ENCODE measurements at places on chromosomes 13 and 19. TPM values are rescaled to one million over a fixed set of nuclear protein-coding genes. Genes with fewer than 3 reads are reported as not detected.

DNA sequence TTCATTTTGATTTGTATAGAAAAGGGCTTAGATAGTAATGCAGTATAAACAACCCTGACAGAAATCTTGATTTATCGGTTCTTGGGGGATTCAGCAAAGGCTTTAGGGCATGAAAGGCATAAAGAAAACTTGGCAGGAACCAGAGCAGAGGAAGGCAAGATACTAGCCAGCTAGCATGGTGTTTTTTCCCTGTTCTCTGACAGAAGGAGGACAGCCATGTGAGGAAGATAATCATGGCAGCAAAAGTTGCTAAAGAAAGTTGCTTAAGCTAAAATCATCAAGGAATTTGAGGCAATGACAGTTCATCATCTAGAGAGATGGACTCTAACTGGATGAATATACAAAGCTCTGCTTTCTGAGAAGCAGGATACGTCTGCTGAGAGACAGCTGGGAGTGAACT lies 294.1 kb downstream of the KCNRG start:
- no peak for DNase-seq

DNA sequence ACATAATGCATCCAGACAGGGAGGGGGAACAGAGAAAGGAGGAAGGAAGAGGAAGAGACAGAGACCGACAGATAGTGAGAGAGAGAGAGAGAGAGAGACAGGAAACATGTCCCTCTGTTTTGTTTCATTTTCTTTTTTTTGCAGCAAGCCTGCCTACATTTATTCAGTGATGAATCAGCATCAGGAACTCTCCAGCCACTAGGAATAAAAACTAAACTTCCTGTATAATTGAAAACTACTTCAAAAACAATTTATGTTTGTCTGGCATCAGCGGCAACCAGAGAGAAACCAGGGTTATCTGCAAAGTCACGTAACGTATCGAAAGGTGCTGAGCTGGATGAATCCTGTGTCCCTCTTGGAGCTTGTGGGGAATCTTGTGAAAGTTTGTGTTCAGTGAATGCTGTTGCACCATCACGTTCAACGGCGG lies 148.6 kb upstream of the SOX21 start:
- no peak for DNase-seq

DNA sequence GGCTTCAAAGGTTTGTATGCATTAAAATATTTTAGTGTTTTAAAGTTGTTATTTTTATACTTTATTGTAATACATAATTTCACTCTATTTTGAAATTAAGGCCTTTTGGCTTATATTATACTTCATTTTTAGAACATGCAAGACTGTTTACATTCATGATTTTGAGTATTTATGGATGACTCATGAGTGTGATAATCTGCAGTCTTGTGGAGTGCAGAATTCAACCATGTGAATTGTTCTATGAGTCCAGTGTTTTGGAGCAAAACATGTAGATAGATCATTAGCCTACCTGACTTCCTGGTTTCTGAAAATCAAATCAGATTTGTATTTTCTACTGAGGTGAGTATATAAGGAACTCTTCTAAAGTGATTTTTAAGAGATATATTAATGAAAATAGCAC lies 241.8 kb downstream of the PCCA start:
- no peak for DNase-seq

DNA sequence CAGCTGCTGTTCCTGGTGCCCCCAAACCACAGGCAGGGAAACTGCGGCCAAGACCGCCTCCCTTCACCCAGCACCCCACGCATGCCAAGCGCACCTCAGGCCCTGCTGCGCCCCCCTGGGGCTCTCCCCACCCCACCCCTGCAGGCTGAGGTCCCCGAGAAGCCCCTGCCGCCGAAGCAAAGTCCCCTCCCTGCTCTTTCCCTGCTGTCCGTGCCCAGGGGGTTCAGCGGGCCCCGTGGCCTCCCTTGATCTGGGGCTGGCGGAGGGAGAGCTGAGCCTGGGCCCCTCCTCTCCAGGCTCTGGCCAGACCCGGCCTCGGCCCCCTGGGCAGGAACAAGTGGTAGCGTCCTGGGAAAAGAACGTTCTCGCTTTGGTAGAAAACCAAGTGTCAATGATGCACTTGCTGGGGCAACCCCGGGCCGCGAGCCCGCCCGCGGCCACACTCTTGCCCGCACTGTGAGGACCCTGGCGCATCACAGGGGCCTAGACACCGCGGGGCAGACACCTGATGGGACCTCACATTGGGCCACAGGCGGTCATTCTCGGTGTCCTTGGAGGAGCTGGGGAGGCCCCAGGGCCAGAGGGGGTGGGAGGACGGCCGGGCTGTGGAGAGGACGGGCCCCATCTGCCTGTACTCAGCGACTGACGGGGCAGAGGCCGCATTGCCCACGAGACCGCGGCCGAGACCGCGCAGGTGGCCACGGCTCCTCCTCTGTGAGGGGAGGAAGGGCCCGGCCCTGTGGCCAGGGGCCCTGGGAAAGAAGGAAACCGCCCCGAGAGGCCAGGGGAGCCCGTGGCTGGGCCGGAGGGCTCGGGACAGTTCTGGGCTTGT lies 29.0 kb downstream of the GPX4 start:
- no peak for DNase-seq

GRCh38 chr13:98534821-98535220 lies 42.1 kb downstream of the STK24 start:
- DNase-seq: no peak

DNA sequence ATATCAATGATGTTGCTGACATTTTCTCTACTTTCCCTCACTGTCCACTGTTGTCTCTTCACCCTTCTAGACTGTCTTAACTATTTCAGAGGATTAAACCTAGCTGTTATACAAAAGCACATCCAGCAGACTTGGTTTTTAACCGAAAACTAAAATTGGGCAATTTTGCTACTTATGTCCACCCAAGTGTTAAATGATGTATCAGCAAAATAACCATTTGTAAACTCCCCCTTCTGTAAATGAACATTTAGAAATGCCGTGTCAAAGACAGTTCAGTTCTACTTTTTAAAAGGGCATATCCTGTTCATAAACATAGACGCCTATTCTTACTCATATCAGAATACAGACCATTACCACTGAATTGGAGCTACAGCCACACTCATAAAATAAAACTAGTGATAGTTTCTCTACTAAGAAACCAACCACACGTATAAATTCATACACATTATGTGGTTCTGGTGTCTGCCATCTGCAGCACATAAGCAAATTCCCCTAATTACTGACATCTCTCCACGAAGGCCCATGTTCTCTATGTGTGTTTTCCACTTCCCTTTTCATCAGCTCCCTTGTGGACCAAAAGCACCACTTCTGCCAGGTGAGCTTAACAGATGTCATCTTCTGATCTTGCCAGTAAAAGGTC lies 1091.8 kb downstream of the PCDH9 start:
- no peak for DNase-seq

- DNase-seq: peak; percentile 29
Observed at GRCh38 chr19:12884926-12885748, 1.9 kb downstream of the KLF1 start.

GRCh38 chr19:30428092-30428680 lies 56.0 kb downstream of the ZNF536 start:
- DNase-seq: no peak

GRCh38 chr13:43874504-43875092 lies 4.9 kb downstream of the CCDC122 start:
- DNase-seq: no peak

DNA sequence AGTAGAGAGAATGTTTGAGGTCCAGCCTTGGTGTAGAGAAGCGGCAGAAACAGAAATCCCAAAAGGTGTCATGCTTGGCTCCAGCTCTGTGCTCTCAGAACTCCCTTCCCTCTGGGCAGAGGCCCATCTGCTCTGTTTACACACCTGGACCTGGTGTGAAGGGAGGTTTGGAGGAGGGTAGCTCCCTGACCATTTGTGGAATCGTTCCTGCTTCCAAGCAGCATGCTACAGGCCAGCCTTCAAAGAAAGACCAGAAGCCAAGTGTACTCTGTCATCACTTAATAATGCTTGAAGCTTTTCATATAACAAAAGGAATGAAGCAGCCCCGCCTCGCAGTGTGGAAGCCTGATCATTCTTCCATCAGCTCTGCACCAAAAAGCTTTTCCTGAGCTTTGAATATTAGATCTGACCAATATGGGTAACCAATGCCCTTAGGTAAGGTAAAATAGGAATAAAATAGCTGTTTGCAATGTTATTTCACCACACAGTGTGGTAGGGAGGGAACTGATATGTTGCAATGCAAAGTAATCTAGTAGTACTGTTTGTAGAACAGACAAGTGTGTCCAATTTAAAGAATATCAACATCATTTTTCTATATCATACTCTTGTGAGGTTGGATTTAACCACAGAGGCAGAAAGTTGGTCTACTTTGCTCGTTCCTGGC lies 63.3 kb downstream of the ZIC5 start:
- DNase-seq: no peak

- DNase-seq: peak; percentile 78
Observed at GRCh38 chr19:49340069-49340864, 5.1 kb downstream of the CD37 start.

GRCh38 chr19:8251025-8251472 lies 41.9 kb downstream of the CERS4 start:
- DNase-seq: no peak

GRCh38 chr19:29537601-29538000 lies 11.8 kb downstream of the VSTM2B start:
- DNase-seq: no peak

- DNase-seq: peak; percentile 41
Observed at GRCh38 chr13:25232937-25233515, 54.3 kb downstream of the MTMR6 start.

DNA sequence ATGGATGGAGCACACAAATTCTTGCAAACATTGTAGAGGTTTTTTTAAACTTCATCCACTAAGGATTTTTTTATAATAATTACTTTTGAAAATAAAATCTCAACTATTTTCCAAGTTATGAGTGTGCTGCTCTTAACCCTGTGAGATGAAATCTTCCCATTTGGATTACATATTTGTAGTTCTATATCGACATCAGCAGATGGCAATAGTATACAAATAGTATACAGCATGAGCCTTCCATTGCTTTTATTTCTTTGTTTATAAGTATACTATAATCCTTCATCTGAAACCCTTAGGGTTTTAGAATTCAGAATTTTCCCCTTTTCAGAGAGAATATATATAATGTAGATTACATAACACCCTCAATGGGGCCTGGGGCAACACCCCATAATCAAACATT lies 70.5 kb downstream of the GJA3 start:
- DNase-seq: no peak

GRCh38 chr19:18379803-18380747 lies 5.9 kb upstream of the GDF15 start:
- DNase-seq: peak; percentile 98

DNA sequence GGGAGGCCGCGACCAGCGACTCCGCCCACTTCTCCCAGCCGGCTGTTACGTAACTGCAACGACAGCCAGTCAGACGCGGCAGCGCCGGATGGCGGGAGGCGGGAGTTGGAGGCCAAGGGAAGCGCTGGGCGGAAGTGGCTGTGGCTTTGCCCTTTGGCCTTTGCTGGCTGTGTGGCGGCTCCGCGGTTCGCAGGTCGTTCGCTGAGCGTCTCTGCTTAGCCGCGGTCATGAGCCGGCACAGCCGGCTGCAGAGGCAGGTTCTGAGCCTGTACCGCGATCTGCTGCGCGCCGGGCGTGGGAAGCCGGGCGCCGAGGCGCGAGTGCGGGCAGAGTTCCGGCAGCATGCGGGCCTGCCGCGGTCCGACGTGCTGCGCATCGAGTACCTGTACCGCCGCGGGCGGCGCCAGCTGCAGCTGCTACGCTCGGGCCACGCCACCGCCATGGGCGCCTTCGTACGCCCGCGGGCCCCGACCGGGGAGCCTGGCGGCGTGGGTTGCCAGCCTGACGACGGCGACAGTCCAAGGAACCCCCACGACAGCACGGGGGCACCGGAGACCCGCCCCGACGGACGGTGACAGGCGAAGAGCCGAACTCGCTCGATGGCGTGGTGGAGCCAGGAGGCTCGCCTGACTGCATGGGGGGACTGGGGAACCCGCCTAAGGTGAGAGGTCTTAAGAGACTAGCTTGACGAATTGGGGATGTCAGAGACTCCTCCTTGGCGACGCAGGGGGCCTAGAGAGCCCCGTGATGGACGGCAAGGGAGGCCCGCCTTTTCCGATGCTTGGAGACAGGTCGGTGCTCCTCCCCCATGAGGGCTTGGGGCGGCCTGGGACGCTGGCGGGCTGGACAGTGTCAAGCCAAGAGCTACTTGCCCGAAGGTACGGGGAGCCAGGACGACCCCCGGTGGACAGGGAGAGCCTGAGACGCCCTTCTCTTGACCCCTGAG lies at the start of gene SDHAF1:
SDHAF1 (plus strand) TSS at position 141 of the 946 bp plus-strand sequence; CDS start at position 228, 87 bp downstream.
- DNase-seq: peak; percentile 90

DNA sequence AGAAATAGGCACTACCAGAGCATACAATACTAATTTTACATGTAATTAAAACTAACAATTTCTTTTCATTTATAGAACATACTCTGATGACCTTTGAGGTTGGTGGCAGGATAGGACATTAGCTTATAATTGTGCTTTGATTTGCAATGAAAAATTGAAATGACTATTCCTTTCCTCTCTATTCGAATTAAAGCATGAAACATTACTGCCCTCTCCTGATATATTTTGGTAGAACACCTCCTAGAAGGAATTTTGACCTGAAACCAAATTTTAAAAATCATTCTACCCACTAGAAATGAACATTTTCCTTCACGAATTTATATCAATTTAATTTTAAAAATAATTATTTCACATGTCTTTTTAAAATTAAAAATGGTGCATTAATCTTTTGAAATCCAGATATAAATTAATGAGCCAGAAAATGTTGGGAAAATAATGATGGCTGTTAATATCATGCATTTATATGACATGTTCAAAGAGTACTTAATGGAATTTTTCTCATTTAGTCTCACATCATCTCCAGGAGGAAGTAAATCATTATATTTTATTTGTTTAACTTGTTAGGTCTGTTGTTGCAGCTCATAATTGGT lies 556.3 kb upstream of the ARGLU1 start:
- DNase-seq: peak; percentile 18

DNA sequence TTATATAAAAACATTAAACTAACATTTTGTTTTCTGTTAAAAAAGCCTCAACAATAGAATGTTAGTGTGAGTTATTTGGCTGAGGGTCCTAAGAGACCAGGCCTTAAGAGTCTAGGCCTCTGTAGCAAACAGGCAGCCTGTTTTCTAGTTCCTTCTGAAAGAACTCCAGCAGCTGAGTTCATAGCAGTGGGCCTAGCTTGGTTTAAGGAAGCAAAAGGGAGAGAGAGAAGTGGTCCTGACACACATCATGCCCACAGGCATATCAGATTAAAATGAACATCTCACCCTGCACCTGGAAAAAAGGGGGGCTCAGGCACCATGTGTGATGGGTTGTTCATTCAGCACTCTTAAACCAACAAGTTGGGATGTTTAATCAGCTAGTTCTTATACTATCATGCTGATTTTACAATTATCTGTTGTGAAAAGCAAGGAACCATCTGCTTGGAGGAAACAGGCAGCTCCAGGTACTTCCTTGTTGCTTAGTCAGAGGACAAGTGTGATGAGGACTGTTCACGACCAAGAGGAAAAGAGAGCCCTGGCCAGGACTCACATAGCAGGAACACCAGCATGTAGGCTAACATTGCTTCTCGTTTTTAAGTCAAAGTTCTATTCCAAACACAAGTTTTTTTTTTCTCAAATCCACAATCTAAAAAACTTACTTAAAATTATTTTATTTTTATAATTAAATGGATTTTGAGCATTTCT lies 81.3 kb upstream of the FRY start:
- DNase-seq: no peak

FCER2 gene
- total RNA-seq: not detected

FAM124A gene
- total RNA-seq: not detected

PSMD8 gene
- total RNA-seq: 182 TPM

MCEMP1 gene
- not detected for total RNA-seq

LENG9 gene
- 1.5 TPM for total RNA-seq

SIGLEC12 gene
- not detected for total RNA-seq

HSD17B14 gene
- total RNA-seq: 0.58 TPM
